ENCODE measurements at places on chromosomes 7 and 10.

DNA sequence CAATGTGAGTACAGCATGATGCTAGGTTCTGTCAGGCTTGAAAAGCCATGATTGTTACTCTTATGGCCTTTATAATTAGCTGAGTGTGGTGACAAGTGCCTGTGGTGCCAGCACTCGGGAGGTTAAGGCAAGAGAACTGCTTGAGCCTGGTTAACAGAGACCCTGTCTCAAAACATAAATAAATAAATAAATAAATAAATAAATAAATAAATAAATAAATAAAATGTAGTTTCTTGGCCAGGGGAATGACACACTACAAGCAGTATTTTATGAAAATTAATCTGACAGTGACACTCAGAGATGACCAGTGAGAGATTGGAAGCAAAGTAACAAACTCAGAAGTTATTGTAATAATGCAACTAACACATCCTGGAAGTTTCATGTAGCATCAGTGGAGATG lies 2.3 kb upstream of the MORN4 start:
- DNase-seq, result no peak

DNA sequence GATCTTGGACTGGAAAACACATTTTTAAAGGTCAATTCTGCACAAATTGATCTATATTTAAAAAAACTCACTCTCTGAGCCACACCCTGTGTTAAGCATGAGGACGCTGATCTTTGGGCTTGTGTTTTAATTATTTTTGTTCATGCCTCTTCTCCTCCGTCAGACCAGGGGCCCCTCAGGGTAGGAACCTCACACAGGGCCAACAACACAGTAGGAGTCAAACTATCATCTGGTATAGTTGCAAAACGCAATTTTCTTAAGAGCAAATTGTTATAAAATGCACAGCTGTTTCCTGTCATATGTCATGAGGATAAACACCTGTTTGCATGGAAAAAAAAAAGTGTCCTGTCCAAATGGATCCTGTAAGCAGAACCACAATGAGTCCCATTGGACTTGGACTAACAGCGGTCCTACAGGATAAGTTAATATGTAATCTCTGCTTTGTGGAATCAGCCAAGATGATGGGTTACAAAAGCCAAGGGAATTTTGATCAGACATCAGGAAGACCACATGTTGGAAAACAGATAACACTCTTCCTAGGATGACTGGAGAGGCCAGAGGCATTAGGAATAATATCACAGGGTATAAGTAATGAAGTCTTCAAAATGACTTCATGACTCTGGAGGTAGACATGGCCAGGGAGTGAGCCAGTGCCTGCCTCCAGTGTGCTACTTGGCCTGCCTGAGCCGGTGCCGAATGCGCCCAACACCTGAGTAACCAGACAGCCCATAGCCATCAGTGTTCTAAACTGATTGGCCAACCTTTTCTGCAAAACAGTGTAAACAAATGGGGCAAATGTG lies 184.9 kb upstream of the ADCY1 start:
- no peak for DNase-seq

DNA sequence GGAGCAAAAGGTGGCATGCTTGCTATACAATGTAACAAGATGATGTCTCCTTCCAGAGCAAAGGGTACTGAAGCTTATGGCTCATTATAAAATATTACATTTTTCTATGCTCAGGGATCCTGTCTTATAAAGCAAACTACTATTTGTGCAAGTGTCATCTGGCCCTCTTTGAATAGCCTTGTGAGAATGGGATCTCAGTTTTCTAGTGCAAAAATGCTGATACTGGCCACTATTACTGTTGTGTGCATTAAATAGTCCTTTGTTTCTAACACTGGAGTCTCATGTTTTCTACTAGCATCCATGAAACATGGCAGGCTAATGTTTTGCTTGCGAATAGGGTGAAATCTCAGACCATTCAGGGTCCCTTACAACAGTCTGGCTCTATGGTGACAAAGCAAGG lies 823.0 kb downstream of the REEP3 start:
- DNase-seq, result no peak

GRCh38 chr10:92790440-92790839 lies 57.9 kb upstream of the EXOC6 start:
- no peak for DNase-seq

DNA sequence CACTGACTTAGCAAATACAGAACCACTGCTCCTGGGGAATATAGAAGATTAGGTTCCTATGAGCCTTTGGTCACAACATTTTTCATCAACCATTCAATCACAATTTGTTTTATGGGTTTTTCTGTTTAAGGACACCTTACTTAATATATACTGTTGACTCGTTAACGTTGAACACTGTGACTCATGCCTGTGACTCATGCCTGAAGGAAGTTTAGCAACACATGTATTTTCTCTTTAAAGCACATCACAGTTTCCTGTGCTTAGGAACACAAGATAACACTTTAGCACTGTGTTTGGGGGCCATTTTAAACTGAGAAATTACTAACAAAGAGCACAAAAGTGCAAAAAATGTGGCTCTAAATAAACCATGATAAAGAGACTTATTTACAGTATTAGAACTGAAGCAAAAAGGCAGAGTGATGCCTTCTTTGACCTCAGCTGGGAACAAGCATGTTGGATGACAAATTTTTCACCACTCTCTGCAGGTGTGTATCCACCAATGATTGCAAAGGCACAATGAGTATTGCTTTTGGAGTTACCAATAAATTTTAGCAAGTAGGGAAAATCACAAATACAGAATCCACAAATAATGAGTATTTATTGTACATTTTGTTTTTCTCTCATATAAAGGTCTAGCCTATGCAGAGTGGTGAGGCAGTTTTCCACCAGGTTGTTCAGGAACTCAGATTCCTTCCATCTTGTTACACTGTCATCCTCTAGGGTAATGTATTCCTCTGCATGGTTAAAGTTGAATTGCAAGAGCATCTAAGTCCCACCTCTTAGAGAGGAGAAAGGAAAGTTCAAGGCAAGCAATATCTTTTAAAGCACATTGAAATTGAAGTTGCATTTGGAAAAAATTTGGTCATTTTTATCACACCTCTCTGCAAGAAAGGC lies 7.3 kb downstream of the FGFBP3 start:
- DNase-seq, result peak; percentile 62

- no peak for DNase-seq
Measured at GRCh38 chr10:112755446-112756234, 194.4 kb upstream of the TCF7L2 start.

DNA sequence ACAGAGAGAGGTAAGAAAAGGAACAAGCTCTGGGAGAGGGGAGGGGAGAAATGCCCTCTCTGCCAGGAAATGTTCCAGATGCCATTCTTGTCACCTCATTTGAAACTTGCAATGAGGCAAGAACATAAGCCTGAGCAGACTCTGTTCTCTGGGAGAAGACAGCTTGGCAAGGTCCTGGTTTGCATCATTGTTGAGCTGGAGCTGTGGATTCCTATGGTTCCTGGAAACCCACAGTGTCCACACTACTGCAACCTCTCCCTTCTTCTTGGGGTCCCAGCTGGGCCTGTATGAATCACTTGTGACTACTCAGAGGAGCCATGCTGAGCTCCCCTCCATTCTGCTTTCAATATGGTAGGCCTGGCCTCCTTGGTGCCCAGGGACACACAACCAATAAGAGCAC lies 60.8 kb upstream of the HECTD2 start:
- DNase-seq, result no peak

DNA sequence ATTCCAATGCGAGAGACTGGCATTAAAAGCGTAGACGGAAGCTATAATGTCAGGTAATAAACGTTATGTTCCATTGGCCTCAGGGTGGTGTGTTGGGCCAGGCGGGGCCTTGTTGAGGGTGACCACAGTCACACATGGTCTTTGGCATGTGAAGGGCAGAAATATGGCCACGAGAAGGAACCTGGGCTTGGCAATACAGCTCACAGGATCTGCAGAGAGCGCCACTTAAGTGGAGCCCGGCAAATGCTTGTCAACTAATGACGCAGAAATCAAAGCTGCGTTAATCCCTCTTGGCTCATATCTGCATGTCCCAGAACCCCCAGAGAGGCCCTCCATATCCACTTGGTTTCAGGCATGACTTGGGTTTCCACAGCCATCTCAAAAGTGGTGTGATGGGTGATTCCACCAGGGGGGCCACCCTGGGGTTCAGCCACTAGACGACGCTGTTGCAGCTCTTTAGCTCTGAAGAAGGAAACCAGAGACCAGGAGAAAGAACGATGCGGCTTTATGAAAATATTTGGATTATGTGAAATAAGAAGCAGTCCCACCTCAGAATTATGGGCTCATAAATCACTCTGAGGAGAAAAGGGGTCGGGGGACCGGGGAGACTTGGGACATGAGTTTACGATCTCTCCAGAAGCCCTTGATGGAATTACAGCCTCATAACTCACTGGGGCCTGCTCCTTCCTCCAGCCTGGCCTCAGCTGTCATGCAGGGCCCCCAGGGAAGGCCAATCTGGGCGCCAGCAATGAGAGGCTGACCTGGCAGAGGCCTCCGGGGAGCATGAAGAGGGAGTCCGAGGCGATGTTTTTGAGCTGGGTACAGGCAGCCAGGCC lies 462.5 kb downstream of the PLXNA4 start:
- DNase-seq, result no peak

GRCh38 chr7:70458745-70459144 lies 673.2 kb upstream of the GALNT17 start:
- DNase-seq, result no peak
